ENCODE measurements at places on chromosomes 6 and 20.
A peak's percentile ranks its signal among the peaks of the same experiment; 100 is the strongest.

GRCh38 chr20:1710484-1710883, 52.9 kb upstream of the SIRPG start:
- no peak for DNase-seq

GRCh38 chr6:106077170-106077569, 9.0 kb upstream of the PRDM1 start:
- no peak for DNase-seq

DNA sequence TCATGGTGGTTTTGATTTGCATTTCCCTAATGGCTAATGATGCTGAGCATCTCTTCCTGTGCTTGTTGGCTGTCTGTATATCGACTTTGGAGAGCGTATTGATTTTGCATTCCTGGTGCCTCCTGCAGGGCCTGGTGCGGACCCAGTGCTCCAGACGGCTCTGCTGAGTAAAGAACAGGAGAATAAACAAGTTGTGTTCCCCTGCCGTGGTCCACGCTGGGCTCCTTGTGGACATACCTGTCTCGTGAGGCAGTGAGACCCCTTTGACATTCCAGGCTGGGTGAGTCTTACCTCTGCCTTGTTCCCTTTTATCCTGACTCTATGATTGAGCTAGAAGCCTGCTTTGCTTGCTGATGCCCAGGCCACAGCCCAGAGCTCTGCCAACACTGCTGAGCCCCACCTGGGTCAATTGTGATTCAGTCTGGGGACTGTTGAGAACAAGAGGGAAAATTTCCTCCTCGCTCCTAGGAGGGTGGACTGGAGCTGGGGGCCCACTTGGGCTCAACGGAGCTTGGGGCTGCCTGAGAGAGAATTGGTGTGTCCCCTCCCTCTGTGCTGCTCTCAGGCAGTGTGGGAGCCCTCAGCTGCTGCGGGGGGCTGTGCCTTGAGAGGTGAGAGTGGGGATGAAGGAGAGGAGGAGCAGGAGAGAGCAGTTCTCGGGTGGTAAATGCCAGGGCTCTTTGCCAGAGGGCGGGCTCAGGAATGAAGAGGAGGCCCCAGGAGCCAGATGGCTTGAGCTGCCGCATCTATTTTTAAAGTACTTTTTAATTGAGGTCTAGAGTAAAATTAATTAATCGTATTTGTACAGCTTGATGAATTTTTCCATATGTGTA, 43.7 kb upstream of the PMEPA1 start:
- no peak for DNase-seq

- DNase-seq: peak; percentile 99
These were observed 208.8 kb downstream of the ARHGAP18 start for GRCh38 chr6:129500958-129501739.

DNA sequence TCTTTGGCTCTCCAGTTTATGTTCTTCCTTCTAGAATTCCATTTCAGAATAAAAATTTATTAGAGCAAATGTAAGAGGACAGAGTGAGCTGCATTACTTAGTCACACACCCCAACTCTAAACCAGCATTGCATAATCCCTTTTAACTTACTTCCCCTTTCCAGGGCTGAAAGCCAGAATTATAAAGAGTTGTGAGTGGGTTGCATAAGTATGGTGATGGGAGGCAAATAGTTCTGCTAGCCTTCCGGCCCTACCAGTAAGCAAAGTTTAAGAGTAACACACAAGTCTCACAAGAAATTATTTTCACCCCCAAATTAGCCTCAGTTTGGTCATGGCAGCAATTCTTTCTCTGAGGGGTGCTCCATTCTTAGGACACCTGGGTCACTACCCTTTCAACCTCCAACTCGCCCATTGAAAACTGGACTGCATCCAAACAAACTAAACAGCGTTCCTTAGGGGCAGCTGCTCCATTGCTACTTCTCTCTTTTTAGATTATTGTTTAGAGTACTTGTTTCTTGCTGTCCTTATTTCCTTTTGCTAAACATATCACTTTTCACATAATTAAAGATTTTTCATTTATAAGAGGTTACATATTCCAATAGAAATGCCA, 1.6 kb downstream of the KIAA0408 start:
- no peak for DNase-seq

DNA sequence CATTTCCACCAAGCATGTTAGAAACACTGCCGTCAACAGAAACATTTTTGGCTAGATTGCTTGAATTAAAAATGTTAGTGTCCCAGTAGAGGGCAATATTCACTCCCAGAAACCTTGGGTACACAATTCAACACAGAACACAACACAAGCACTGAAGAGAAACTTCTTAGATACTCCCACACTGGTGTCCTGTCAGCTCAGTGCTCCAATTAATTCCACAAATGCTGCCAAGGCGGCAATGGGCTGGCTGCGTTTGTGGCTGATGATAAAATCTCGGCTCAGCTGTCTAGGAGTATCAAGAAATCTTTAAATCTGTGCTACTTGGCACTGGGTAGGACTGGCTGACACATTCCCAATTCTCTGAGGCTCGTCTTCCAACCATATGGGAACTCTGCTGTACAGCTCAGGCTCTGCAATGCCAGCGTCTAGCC, 39.3 kb downstream of the BEND3 start:
- no peak for DNase-seq

GRCh38 chr6:166365221-166365620, 17.5 kb downstream of the MPC1 start:
- no peak for DNase-seq

DNA sequence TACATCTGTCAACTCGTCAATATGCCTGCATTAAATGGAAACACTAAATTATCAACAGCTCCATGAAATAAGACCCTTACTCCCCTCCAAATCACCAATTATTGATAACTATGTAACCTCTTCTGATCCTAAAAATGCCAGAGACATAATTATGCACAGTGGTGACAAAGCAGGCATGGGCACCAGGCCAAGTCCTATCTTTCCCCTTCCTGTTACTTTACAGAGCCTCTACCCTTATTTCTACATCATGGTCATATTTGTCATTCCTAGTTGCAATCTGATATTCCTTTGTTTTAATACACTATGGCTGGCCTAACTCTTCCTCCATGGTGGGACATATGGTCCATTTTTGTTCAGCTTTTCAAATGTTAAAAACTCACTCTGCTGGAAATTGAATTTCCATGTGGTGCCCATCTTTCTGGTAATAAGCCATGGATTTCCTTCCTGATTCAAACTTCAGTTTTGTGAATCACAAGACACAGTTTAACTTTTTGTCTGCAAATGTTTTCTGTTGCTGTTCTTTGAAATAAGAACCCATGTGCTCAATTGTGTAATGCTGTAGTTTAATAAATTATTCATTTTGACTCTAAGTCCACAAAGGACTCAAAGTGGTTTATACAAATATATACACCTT, 41.8 kb upstream of the ARFGEF2 start:
- DNase-seq: no peak

GRCh38 chr20:8057871-8058270, 38.3 kb upstream of the TMX4 start:
- DNase-seq: no peak

DNA sequence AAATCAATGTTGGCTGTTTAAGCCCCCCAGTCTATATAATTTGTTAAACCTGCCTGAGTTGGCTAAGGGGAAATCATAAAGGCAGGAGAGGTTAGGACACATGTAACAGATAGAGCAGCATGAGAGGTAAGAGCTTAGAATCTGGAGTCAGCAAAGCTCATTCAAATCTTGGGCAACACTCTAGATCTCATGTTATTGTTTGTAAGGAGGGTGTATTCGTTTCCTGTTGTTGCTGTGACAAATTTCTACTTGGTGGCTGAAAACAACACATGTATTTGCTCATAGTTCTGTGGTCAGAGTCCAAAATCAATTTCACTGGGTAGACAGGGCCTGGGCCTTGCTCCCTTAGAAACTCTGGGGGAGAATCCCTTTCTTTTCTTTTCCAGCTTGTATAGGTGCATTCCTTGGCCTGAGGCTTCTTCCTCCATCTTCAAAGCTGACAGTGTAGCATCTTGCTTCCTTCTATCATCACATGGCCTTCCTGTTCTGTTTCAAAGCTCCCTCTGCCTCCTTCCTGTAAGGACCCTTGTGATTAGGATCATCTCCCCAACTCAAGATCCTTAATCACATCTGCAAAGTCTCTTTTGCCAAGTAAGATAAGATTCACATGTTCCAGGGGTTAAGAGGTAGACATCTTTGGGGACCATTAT, 4.4 kb downstream of the LY86 start:
- no peak for DNase-seq

- no peak for DNase-seq
These were observed 22.8 kb downstream of the SLC17A9 start for GRCh38 chr20:62975251-62975760.

- DNase-seq: no peak
These were observed 4.0 kb upstream of the FOXS1 start for GRCh38 chr20:31849306-31849930.

DNA sequence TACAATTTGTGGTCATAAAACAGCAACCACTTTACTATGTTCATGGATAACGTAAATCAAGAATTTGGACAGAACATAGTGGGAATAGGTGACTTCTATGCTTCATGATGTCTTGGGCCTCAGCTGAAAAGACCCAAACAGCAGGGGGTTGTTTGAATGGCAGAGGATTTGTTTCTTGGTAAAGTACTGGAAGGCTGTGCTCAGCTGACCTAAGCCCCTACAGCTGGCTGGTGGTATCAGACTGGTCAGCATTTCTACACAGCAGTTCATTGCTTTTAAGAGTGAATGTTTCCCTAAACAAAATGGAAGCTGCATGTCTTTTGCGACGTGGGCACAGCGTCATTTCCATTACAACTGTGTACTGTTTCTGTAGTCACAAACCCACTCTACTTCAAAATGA, 148.5 kb upstream of the DEFB112 start:
- DNase-seq: no peak

DNA sequence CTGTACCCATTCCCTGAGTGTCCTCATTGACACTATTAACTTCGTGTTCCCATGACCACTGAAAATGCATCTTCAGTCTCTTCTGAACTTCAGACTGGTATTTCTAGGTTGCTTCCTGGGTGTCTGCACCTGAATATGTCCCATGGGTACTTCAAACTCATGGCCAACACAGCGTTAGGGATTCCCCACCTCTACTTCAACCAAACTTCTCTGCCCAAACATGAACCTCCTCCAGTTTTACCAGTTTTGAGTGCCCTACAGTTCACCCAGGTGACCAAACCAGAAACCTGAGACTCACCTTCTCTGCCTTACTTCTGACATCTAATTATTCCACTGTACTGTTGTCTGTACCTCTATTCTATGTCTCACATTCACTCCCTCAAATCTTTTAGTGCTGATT, 99.5 kb upstream of the SUPT3H start:
- DNase-seq: no peak

DNA sequence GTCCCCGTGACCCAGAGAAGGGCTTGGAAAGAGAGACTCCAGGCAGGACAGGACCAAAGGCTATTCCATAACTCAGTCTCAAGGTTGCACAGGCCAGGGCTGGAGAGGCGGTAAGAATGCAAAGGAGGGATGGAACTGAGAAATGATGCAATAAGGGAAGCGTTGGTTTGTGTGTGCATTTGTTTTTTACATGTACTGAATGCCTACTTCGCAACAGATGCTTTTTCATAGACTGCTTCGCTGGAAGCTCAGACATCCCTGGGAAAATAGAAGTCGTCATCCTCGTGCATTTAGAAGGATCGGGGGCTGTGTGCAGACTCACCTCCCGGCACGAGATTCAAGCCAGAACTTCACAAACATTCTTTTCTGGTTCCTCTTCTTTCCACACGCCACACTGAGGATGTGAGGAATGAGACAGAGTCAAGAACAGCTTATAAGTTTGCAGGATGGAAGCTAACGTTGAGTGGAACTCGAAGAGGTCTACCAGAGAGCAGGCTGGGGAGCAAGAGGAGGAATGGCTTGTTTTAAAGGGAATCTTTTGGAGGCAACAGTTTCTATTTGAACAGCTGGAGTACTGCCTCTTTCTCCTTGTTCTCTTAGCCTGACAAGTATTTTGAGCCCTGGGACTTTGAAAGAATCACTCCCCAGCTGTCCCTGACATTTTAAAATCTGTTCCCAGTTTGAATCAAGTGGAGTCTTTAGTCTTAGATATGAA, 19.3 kb upstream of the LY86 start:
- no peak for DNase-seq
